ENCODE measurements at places on chromosomes 4 and X.
A peak's percentile ranks its signal among the peaks of the same experiment; 100 is the strongest.

GRCh38 chrX:40176351-40177116 lies 78.8 kb upstream of the BCOR start:
- DNase-seq: peak; percentile 82

DNA sequence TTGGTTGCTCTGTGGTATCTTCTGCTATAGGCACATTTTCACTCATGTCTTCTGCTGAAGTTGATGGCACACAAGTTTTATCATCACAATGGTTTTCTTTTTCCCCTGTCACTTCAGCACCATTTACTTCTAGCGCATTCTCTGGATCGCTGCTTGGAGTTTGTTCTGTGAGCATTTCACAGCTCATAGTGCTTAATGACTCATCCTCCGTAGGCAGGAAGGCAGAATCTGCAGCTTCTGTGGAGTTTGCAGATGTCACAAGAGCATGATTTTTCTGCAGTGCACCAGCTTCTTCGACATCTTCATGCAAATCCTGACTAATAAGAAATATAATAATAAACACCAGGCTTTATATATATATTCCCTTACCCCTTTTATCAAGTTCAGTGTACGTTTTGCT lies 83.6 kb downstream of the CHM start:
- no peak for DNase-seq

DNA sequence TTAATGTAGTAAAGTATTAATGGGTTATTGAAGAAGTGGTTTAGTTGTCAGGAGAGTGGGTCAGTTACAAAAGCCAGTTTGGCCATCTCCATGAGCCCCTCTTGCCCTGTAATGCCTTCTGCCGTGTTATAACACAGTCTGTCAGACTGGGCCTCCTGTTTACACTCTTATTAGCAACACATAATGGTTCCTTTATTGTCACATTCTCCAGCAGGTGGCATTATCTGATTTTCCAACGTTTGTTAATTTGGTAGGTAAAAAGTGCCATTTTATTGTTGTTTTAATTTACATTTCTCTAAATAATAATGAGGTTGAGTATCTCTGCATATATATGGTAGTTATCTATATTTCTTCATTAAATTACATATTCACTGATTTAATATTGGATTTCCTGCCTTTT lies 560.8 kb downstream of the FGF13 start:
- DNase-seq: no peak

- no peak for DNase-seq
Measured at GRCh38 chr4:84678976-84679744, 96.2 kb downstream of the CDS1 start.
